Islet precursor cell (in vitro differentiated cells): ENCODE measurements at places on chromosomes 1 and 21.
A peak's percentile ranks its signal among the peaks of the same experiment; 100 is the strongest.

GRCh38 chr21:45356653-45357435 lies 48.1 kb upstream of the COL18A1 start:
- DNase-seq = no peak

DNA sequence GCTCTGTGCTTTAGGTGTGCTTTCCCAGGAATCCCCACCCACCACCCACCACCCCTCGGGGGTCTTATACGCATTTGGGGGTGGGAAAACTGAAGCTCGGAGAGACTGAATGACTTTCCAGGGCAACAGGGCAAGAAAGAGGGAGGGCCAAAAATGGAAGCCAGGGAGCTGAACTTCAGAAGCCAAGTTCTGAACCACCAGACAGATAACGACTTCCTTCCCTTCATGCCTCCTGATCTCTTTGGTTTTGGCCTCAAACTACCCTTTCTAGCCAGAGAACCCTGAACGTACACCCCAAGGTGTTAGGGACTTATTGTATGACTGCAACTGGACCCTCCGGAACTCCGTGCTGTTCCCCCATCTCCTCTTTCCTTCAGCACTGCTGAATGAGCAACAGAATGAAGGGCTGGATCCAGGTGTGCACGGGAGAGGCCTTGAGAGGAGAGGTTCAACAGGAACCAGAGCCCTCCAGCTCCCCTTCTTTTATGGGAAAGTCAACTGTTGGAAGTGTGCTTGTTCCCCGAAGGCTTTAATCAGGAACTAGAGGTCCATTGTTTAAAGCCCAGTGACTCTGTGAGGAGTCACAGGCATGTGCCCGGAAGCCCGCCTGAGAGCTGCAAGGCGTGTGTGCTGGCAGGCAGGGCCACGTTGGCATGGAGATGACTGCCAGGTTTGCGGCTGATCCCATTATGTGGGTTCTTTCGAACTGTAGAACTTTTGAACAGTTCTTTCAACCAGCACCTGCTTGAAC lies 3.1 kb downstream of the BACE2 start:
- peak; percentile 42 for DNase-seq

DNA sequence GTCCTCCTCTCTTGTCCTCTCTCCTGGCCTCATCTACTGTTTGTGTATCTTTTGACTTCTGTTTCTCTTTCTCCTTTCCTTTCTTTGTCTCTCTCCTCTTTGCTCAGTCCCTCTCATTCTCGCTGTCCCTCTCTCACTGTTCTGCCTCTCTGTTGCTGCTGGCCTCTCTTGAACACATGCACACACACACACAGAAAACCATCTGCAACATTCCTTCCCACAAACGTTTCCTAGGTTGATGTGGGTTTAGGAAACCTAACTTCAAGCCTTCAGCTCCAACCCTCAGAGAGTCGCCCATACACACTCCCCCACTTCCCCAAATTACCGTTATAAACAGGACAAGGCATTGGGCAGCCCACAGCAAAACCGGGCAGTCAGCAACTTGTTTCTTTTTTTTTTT lies 10.9 kb upstream of the SSBP3 start:
- DNase-seq = no peak

- no peak for DNase-seq
These were observed 31.0 kb downstream of the CC2D1B start for GRCh38 chr1:52334906-52335528.

DNA sequence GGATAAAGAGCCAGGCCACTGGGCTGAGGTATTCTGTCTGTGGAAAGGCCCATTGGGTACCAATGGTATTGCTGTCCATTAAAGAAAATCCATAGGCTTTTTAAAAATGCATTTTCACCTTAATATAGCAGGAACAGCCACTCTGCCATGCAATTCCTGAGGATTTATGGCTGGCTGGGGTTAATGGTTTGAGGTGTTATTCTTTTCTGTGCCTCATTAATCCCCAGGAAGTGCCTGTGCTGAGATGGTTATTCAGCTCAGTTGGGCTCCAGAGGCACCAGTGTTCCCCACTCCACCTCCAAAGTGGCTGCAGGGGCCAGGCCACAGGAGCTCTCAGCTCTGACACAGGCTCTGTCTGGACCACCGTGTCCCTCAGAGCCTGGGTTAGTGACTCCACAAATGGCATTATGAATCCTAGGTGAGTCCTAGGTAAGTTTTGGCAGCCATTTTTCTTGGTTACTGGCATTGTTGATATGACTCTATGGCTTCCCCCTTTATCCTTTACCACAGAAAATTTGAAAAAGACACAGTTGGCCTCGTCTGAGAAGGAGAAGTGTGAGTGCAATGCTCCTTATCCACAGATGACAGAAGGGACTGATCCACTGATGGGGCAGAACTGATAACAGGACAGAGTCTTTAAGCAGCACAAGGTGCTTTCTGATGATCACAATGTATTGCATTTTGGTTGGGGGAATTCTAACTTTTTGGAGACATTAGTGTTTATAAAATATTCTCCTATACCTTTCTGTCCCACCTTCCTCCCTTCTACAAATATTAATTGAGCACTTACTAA lies 2.2 kb upstream of the PAPPA2 start:
- no peak for DNase-seq
